ENCODE measurements at places on chromosomes 11 and 22.
A peak's percentile ranks its signal among the peaks of the same experiment; 100 is the strongest.

- DNase-seq: no peak
Observed at GRCh38 chr11:109667719-109668118, 245.7 kb downstream of the C11orf87 start.

- no peak for DNase-seq
Observed at GRCh38 chr11:10443152-10443551, 11.9 kb upstream of the AMPD3 start.

GRCh38 chr22:47035425-47035881, 273.0 kb downstream of the TBC1D22A start:
- DNase-seq: peak; percentile 56

GRCh38 chr22:29917052-29917902, 34.3 kb downstream of the MTMR3 start:
- no peak for DNase-seq

All from spleen (tissue), 13 donors.